Stimulated activated naive CD8-positive, alpha-beta T cell treated with anti-CD3 and anti-CD28 coated beads, Interleukin-15, amount 100 ng/mL, for 72 hours (primary cell): ENCODE measurements at places on chromosomes 2 and 18.

DNA sequence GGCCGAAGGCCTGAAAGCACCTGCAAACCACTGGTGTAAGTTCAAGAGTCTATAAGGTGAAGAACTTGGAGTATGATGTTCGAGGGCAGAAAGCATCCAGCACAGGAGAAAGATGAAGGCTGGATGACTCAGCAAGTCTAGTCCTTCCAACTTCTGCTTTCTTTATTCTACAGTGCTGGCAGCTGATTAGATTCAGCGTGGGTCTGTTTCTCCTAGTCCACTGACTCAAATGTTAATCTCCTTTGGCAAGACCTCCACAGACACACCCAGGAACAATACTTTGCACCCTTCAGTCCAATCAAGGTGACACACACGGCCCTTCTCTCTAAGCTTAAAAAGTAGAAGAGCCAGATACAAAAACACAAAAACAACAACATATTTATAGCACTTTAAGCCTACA, 43.4 kb downstream of the NMS start:
- no peak for DNase-seq

DNA sequence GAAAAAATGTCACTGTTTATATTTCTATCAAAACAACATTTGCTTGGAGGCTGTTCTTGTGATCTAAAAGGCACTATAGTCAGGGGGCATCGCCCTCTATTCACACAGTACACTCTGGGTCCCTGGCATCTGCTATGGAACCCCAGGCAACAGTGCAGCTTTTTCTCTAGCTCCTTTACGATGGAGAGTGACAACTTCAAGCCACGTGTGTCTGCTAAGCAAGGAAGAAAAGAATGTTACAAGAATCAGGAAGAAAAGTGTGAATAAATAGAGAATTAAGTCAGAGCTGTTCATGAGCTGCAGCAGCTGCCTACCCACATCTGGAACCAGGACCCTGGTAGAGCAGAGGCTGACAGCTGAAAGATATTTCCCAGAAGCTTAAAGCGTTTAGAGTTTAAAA, 11.2 kb downstream of the RND3 start:
- no peak for DNase-seq

- no peak for DNase-seq
Measured at GRCh38 chr18:42706618-42707017, 408.9 kb downstream of the RIT2 start.

GRCh38 chr18:79852561-79853302, 55.0 kb downstream of the KCNG2 start:
- no peak for DNase-seq

DNA sequence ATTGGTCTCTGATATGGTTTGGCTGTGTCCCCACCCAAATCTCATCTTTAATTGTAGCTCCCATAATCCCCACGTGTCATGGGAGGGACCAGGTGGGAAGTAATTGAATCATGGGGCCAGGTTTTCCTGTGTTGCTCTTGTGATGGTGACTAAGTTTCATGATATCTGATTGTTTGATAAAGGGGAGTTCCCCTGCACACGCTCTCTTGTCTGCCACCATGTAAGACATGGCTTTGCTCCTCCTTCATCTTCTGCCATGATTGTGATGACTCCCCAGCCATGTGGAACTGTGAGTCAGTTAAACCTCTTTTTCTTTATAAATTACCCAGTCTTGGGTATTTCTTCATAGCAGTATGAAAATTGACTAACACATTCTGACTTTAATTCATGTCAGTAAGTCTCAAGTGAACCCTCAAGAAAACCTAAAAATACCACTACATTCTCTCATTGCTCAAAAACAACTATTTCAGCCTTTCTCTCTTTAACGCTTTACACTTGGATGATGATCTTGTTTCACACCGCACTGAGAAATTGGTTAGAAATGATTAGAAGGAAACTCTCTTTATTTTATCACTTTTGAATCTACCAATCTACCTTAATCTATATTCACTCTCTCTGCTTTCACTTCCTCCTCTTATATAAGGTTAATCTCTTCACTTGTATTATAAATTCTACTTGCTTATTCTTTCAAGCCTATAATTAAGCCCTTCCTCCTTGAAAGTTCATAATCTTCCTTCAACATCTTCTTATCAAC, 110.1 kb downstream of the GALR1 start:
- no peak for DNase-seq

DNA sequence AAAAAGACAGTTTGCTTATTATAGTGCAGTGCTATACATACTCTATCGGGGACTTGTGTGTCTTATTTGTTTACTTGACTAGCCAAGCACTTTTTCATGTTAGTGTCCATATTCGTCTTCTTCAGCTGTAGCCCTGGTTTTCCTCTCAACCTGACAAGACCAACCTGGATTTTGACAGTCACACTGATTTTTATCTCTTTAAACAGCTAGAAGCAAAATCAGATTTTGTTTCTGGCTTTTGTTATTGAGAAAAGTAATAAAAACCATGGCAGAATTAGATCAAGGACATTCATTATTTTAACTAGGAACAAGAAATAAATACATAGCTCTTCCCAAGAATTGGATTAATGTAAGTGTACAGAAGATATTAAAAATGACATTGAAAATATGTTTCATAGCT, 56.8 kb downstream of the SPATS2L start:
- DNase-seq: no peak
